ENCODE measurements at places on chromosomes 6 and 20. TPM values are rescaled to one million over a fixed set of nuclear protein-coding genes. Genes with fewer than 3 reads are reported as not detected.

DNA sequence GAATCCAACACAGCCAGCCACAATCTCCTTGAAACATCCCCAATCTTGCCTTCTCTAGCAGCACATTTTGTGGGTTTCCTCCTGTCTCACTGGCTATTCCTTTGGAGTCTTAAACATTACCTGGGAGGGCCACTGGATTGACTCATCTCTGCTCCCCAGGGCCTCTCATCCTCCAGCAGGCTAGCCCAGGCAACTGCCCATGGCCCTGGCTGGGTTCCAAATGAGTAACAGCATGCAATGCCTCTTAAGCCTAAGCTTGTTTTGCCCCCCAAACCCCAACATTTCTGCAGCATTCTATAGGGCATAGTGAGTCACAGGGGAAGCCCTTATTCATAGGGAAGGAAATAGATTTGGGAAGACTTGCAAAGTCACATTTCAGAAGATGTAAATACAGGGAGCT is 204.9 kb downstream of the FOXA2 start:
- no peak for DNase-seq

DNA sequence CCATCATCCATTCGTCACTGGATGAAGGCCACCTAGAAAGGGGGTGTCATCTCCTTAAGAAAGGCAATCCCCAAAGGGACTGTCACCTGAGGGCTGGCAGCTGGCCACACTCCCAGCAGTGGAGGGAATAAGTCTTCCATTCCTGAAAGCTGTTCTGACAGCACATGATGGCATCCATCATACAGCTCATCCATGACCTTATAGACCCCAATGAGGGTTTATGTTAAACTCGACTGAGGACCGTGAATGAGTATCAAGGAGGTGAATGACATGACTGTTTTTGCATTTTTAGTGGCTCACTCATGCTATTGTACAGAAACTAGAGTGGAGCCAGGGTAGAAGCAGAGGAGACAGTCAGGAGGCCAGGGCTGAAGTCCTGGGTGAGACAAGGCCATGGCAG is 203.1 kb upstream of the CNR1 start:
- no peak for DNase-seq

DNA sequence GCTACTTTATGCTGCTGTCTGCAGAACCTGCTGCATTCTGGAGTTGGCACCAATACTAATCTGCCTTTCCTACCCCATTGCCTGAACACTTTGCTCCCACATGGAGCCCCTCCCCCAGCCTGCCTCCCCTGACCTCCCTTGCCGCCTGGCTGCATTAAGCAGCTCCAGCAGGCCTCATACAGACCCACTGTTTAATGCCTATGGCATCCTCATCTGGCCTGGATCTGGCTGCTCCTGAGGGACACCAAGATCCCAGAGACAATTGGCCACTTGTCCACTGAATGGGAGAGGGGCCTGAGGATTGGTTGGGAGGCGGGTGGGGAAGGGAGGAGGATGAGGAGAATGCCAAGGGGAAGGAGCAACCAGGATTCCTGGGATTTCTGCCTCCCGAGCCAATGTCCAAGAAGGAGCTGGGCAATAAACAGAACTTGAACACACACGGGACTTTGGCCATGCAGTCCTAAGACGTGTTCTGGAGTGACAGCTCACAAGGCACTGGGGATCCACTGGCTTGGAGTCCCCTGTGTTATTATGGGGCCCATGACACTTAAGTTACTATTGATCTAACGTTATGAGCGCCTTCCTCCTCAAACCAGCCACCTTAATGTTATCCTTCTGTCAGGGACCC is 10.4 kb upstream of the KCNK5 start:
- no peak for DNase-seq

TMC2 gene
- not detected for total RNA-seq

GRCh38 chr20:57522380-57523140 is 2.4 kb downstream of the CTCFL start:
- DNase-seq, result no peak

HFE gene
- total RNA-seq, result 2.9 TPM

BMP5 gene
- total RNA-seq, result 0.26 TPM

COL12A1 gene
- total RNA-seq, result 34.6 TPM

GRCh38 chr6:137829641-137830083 is 37.4 kb upstream of the TNFAIP3 start:
- no peak for DNase-seq

DNA sequence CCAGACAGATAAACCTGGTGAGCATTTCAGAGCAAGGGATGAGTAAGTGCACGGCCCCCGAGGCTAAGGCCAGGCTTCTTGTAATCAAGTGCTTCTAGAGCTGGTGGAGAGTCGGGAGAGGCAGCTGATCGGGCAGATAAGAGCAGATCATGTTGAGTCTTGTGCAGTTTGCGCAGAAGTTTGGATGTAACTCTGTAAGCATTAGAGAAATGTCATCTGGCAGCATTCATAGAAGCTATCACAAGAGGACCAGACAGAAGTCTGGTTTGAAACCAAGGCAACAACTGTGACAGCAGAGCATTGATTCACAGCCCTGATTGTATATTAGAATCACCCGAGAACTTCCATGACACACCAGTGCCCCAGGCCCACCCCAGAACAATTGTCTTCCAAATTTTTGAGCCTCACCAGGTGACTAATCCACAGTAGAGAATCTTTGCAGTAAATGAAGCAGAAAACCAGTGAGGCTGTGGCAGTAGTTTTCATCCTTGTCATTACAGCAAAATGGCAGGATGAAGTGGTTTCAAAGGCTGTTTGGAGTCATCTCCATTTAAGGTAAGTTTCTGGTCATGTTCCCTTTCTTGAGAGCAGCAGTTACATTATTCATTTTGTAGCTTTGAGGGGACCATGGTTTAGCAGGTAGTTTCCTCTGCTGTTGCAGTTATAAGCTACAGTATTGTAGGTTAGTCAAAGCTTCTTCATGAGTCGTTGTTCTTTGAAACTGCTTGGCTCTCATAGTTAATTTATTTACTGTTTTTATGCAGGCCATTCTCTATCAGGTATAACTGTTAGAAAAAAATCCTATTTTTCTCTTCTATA is 84.1 kb downstream of the RNF217 start:
- DNase-seq, result no peak

GRCh38 chr6:2980465-2980855 is 9.1 kb upstream of the SERPINB6 start:
- no peak for DNase-seq

TFAP2C gene
- 34.8 TPM for total RNA-seq

DNA sequence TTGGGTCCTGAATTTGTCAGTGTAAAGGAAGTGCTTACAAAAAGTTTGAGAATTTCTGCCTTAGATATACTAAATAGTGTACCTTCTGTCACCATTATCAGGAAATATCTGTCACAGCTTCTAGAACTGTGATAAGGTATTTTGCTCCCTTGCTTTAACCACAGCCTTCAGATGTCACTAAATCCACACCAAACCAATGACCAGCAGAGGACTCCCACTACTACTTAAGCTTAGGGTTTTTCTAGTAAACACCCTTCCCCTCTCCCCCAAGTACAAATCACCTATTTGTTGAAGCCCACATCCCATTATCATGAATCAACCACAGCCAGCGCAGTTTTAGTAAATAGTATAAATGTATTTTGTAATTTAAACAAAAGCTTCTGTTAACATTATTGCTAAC is 8.6 kb upstream of the JPH2 start:
- no peak for DNase-seq

OPRM1 gene
- total RNA-seq, result not detected

C6orf141 gene
- total RNA-seq, result 22.8 TPM

- no peak for DNase-seq
Measured at GRCh38 chr6:109172101-109172746, 76.9 kb downstream of the CEP57L1 start.

- DNase-seq, result no peak
Measured at GRCh38 chr20:22511943-22512910, 72.1 kb downstream of the FOXA2 start.

- DNase-seq, result no peak
Measured at GRCh38 chr6:8059129-8059528, 5.1 kb downstream of the BLOC1S5 start.

DNA sequence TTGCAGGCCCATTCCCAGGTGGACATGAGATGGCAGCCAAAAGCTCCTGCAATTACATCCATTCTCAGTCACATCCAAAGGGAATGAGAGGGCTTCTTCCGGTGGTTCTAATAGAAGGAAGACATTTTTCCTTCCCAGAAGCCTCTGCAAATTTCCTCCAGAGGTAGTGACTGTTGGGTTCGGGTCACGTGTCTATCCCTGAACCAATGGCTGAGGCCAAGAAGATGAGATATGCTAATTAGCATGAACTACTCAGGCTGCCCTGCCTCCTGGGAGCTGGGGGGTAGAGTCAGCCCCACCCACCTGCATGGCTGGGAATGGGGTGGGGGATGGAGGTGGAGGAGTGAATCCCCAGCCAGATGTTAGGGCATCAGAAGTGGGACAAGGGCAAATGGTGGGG is 61.3 kb upstream of the IYD start:
- no peak for DNase-seq

PRIM2 gene
- total RNA-seq, result 4.1 TPM

DNA sequence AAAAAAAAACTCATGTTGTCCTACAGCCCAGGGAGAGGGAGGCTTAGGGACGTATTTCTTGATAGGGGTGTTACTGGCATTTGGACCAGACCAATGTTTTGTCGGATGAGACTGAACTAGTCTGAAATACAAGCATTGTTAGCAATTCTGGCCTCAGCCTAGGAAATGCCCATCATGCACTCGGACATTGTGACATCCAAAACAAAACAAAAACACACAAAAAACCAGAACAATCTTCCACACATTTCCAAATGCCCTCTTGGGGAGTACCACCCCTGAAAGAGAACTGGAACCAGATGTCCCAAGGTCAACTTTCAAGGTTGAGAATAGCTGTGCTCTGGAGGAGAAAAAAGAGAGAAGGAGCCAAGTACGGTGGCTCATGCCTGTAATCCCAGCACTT is 299.1 kb upstream of the JARID2 start:
- DNase-seq, result no peak

DEK gene
- total RNA-seq, result 97.4 TPM

PPIL4 gene
- 15.1 TPM for total RNA-seq

PSMB8 gene
- 21.6 TPM for total RNA-seq

JARID2 gene
- total RNA-seq, result 19.6 TPM

NFATC2 gene
- 1.5 TPM for total RNA-seq

- DNase-seq, result no peak
Measured at GRCh38 chr6:111555036-111555435, 50.6 kb downstream of the TRAF3IP2 start.

DNA sequence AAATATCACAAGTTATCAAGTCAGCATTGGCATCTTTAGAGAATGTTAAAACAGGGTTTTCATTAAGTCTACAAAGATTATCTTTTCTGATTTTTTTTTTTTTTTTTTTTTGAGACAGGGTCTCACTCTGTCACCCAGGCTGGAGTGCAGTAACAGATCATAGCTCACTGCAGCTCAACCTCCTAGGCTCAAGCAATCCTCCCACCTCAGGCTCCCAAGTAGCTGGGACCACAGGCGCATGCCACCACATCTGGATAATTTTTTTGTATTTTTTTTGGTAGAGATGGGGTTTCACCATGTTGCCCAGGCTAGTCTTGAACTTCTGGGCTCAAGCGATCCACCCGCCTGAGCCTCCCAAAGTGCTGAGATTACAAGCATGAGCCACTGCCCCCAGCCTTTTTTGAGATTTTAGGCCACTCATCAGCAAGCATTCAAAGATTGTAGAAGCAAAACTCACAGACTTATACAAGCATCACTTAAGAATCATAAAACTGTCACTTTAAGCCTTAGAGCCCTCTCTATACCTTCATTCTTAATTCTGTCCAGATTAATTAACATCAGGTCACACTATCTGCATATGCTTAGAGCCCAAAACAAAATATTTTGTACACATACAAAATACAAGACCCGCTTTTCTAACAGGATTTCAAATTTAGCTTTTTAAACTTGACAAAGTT is 32.6 kb downstream of the NCOA6 start:
- DNase-seq, result no peak

GRCh38 chr6:43903739-43904290 is 133.8 kb downstream of the VEGFA start:
- DNase-seq, result no peak
